Activated CD4-positive, alpha-beta T cell treated with anti-CD3 and anti-CD28 coated beads, Interleukin-2, amount 50 U/mL, for 1 hour (primary cell): ENCODE measurements at places on chromosomes 3 and 15.
A peak's percentile ranks its signal among the peaks of the same experiment; 100 is the strongest.

GRCh38 chr3:191728186-191728585 lies 267.2 kb downstream of the PYDC2 start:
- DNase-seq, result no peak

GRCh38 chr3:38148311-38148882 lies 9.9 kb downstream of the MYD88 start:
- DNase-seq, result no peak

DNA sequence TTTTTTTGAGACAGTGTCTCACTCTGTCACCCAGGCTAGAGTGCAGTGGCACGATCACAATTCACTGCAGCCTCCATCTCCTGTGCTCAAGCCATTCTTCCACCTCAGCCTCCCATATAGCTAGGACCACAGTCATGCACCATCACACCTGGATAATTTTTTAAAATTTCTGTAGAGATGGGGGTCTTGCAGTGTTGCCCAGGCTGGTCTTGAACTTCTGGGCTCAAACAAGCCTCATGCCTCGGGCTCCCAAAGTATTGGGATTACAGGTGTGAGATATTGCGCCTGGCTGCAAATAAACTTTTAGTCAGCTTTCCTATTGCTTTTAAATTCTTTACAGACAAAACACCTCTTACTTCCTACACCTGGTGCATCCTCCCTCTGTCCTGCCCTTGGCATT lies 102.1 kb upstream of the VEPH1 start:
- DNase-seq, result no peak

DNA sequence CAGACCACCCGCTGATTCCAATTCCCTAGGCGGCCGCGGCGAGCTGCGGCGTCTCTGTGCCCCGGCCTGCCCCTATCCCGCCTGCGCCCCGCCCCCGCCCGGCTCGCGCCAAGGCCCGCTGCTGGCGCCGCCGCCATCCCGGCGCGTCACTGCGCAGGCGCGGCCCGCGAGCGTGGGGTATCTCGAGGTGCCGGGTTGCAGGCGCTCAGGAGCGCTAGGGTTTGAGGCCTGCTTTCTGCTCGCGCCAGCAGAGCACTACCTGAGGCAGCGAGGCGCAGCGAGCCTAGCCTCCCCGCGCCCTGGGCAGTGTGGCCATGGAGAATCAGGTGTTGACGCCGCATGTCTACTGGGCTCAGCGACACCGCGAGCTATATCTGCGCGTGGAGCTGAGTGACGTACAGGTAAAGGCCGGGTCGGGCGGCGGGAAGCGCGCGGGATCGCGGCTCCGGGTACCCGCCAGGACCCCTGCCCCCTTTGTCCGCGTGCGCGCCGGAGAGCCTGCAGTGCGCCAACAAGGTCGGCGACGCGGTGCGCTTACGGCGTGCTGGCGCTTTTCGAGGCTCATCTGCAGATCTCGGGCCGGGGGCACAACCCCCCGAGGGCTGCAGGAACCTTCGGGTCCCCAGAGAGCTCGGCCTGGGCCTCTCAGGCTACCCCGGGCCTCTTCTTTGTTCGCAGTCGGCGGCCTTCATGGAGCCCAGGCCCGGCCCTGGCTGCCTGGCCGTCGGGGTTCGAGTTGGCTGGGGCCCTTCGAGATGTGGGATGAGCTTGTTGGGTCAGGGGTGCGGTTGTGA lies at the start of gene HACD3:
Gene HACD3 (plus strand): TSS at position 146 of the 794 bp plus-strand sequence. CDS start 169 bp downstream, at position 315.
- peak; percentile 87 for DNase-seq

GRCh38 chr3:3071136-3071535 lies 39.0 kb downstream of the IL5RA start:
- no peak for DNase-seq

GRCh38 chr3:69695443-69695842 lies 43.8 kb upstream of the MITF start:
- DNase-seq, result no peak

- DNase-seq, result no peak
Measured at GRCh38 chr3:197244751-197245150, 53.7 kb downstream of the DLG1 start.

- no peak for DNase-seq
Measured at GRCh38 chr3:64684715-64685261, 3.0 kb downstream of the ADAMTS9 start.

DNA sequence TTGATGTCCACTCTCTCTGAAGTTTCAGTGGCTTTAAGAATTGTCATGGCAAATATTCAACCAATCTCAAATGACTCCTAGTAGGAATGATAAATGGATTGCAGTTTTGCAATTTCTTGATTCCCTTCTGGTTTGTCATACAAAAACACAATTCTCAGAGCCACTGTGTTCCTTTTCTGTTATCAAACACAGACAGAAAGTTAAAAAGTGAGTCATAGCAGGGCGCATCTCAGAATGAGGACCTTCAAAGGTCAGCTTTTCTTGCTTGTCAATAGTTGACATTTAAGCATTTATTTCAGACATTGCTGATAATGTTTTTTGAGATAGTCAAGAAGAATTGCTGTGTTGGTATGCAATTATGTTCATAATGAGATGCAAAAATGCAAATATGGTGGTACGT lies 405.9 kb downstream of the NR2F2 start:
- no peak for DNase-seq

DNA sequence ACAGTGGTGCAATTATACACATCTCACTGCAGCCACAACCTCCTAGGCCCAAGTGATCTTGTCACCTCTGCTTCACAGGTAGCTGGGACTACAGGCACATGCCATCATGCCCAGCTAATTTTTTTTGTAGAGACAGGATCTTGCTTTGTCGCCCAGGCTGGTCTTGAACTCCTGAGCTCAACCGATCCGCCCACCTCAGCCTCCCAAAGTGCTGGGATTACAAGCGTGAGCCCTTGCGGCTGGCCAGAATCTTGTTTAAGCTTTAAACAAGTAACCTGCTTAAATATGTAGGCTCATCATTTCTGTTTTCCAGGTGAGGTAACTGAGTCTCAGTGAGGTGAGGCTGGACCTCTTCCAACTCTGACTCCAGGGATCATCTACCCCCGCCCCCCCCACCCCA lies 7.7 kb upstream of the PSTPIP1 start:
- DNase-seq, result no peak

DNA sequence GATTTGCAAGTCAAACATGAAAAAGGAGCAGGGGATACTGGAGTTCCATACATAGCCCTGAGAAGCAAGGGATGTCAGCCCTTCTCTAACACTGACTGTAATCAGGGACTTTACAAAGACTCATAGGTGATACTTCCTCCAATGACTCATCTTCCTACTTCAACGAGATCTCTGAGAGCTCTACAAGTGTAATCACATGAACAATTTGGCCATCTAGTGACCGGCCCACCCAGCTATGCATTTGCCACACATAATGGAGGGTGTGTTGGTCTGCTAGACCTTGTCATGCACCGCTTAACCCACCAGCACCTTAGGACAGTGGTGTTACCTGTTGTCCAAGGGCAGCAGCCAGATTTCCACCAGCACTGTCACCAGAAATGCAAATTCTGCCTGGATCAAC lies 75.3 kb downstream of the NCEH1 start:
- no peak for DNase-seq
